ENCODE measurements at places on chromosomes 4 and X. TPM values are rescaled to one million over a fixed set of nuclear protein-coding genes. Genes with fewer than 3 reads are reported as not detected.

Gene CXCL8
- total RNA-seq, result 4.7 TPM

Gene GYPB
- 6.3 TPM for total RNA-seq

Gene FGA
- total RNA-seq, result not detected

Gene ACTRT1
- not detected for total RNA-seq

Gene JCHAIN
- total RNA-seq, result 3.0 TPM

Gene FABP2
- not detected for total RNA-seq

Measured in camera-type eye (tissue), 1 donor.